ENCODE measurements at places on chromosomes 5 and 9.

DNA sequence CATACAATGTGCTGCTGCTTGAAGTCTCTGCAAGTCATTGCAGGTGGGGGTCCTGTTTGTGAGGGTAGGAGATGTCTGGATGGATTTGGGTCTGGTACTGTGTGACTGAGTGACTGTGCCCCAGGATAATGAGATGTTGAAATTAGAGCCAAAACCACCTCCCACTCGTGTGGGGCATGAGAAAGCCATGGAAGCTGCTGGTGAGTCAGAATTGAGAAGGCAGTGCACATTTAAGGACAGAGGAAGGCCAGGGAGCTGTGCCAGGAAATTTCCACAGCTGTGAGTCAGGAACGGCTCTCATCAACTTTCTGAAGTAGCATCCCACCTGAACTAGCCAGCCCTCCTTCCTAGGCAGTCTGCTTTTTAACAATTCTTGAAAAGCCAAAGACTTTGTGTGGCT, 229.8 kb downstream of the DRD1 start:
- DNase-seq = no peak

- DNase-seq = no peak
Observed at GRCh38 chr5:57711471-57711870, 228.9 kb upstream of the ACTBL2 start.

GRCh38 chr5:59569158-59569557, 324.4 kb downstream of the PDE4D start:
- DNase-seq = peak; percentile 29

GRCh38 chr5:90590-91547, 1.1 kb upstream of the PLEKHG4B start:
- no peak for DNase-seq

DNA sequence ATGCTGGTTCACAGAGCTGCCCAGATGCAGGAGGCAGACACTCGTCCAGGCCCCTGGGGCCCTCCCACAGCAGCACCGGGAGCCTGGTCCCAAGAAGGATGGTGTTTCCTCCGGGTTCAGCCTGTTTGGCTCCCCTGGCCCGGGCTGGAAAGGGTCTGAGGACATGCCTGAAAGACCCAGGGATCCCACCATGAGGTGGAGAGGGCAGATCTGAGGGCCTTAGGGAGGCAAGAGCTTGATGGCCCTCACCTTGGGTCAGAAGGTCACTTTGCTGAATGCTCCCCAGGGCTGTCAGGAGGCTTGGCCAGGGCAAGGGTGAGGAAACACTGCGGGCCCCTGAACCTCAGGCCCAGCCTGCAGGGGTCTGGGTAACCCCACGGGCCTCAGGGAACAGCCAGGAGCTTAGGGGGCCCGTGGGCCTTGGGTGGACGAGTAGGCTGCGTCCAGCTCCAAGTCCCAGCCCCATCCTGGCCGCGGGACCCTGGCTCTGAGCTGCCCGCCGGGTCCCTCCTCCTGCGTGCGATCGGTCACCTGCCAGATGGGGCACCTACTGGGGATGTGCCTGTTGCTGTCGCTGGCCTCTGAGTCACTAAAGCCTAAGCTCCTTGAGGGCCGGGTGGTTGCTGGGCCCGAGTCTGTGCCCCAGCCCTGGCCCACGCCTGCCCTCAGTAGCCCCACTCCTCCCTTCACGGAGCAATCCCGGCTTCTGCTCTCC, 106.2 kb downstream of the ZNF354C start:
- DNase-seq = no peak

DNA sequence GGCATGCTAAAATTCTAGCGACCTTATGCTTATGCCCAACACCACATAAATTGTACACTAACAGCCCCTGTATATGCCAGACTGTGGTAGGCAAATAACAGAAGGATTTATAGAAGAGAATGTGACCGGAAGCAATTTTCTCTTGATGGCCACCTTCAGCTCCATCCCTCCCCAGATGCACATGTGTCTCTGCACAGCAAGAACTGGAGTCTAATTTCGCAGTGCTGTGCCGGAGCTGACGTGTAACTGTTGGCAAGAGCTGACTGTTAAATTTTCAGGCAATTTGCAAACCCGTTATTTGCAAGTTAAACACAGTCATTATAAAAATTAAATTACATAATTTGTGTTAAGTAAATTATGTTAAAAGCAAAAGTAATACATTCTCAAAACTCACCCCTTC, 48.4 kb downstream of the PCA3 start:
- DNase-seq = no peak

GRCh38 chr9:13644675-13645074, 365.2 kb upstream of the MPDZ start:
- DNase-seq = no peak

DNA sequence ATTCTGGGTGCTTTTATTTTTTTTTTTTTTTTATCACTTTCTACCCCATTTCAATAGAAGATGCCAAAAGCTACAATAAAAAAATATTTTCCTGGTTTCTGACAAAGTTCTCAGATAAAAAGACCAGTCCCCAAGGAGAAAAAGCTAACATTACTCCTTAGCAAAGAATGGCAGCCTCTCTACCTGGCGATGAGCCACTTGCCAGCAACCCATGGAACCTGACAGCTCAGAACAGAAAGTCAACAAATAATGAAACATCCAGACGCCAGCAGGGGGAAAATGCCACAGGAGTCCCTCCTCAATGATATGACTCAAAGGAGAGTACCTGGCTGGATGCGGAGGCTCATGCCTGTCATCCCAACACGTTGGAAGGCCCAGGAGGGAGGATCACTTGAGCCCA, 123.2 kb downstream of the MYO10 start:
- DNase-seq = no peak

Data from neural progenitor cell (in vitro differentiated cells).